Activated naive CD4-positive, alpha-beta T cell treated with anti-CD3 and anti-CD28 coated beads, Interleukin-2, amount 50 U/mL, for 16 hours (primary cell): ENCODE measurements at places on chromosomes 7 and 10.

DNA sequence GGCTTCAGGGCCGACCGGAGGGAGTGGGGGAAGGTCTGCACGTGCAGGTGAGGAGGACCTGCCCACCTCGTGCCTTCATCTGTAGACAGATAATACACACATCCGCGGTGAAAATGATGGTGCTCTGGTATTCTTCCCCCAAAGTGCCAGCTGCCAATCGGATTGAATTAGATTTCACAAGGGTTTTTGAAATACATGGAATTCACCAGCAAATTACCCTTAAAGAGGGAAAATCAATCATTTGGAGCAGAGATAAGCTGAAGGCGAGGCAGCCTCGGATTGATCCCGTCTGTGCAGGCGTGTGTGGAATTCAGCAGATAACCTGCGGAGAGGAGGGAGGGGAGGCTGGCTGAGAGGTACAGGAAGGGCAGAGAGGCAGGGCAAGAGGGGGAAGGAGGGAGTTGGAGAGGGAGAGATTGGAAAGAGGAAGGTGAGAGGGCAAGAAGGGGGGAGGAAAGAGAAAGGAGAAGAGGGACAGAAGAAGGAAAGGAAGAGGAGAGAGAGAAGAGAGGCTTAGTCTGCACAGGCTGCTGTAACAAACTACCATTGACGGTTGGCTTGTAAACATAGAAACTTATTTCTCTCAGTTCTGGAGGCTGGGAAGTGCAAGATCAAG lies 84.2 kb downstream of the C10orf105 start:
- no peak for DNase-seq

- DNase-seq, result no peak
Observed at GRCh38 chr7:100352984-100353684, 4.8 kb upstream of the PILRB start.

DNA sequence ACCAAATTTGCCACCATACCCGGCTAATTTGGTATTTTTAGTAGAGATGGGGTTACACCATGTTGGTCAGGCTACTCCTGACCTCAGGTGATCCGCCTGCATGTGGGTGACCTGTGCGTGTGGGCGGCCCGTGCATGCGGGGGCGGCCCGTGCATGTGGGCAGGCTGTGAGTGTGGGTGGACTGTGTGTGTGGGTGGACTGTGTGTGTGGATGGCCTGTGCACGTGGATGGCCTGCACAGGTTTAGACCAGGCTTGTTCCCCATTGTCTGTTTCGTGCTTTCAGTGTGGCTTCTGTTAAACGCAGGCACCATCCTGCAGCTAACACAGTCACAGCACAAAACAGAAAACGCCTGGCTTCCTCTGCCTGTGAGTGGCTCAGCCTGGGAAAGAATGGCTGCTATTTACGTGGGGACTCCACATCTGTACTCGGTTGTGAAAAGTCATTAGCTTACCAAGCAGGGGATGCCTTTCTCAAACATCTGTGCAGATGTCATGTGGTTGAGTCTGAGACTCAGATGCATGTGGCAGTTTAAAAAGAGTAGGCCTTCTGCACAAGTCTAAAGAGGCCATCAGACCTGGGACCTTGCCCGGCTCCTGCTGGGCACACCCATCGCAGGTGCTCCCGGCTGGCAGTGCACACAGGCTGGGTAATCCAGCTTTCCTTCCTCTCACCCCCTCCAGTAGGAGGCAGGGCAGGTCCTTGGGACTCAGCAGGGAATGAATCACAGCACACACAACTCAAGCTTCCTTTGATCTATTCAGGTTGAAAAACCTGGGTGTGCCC lies 91.6 kb downstream of the COBL start:
- DNase-seq, result no peak

- no peak for DNase-seq
Observed at GRCh38 chr7:114095885-114096284, 177.1 kb upstream of the PPP1R3A start.

- no peak for DNase-seq
Observed at GRCh38 chr7:29806208-29806994, at the start of gene WIPF3. Gene WIPF3, plus strand, starts transcription at chr7:29806508. Its CDS starts 28,217 bp downstream, at chr7:29834725.

- DNase-seq, result no peak
Observed at GRCh38 chr10:31090894-31091607, 59.4 kb upstream of the ZNF438 start.

DNA sequence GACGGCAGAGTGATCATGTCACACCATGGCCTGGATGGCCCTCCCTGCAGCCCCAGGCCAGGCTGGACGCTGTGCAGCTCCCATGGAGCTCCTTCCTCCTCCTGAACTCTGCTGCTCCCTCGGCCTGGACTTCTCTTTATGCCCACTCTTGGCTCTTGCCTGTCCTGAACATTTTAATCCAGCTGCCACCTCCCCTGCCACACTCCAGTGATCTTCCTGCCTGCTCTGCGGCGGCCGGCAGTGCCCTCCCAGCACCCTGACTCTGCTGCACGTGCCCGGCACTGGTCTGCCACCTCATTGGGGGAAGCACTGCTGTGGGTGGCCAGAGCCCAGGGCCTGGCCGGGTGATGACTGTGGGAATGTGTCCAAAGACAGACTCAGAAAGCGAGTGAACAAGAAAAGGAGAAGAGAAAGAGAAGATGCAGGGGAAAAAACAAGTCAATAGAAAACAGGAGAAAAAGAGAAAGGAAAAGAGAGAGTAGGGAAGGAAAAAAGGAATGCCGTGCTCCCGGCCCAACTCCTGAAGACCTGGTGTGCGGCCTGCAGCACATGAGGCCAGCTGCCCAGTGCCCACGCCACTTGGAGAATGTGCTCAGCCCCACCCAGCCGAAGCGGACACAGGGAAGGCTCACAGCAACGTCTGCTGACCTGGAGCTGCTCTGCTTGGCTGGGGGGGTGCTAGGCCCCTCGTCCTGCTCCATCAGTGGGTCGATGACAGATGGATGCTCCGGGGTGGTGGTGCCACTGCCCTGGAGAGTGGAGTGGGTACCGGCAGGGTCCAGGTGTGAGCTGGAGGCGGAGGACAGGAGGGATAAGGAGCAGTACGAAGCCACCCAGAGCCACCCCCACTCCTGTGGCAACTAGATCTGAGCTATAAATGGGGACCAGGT lies 115.9 kb downstream of the DLG5 start:
- DNase-seq, result no peak
